ENCODE measurements at places on chromosomes 12 and 14.

GRCh38 chr14:20798932-20799331 lies 3.7 kb downstream of the RNASE1 start:
- DNase-seq = no peak

DNA sequence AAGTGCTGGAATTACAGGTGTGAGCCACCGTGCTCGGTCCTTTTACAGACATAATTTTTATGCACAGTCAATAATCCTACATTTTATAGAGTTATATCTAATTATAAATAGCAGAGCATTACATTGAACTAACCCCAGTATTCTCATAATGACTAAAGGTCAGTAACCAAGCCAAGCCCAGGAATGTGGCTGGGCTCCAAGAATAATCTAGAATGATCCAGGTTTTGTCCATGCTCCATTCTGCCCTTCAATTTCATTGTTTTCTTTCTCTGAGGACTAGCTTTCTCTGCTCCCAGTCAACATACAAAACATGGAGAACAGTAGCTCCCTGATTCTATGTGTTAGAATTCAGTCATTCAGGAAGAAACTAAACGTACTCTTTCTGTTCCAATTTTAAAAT lies 92.1 kb upstream of the KRR1 start:
- no peak for DNase-seq

DNA sequence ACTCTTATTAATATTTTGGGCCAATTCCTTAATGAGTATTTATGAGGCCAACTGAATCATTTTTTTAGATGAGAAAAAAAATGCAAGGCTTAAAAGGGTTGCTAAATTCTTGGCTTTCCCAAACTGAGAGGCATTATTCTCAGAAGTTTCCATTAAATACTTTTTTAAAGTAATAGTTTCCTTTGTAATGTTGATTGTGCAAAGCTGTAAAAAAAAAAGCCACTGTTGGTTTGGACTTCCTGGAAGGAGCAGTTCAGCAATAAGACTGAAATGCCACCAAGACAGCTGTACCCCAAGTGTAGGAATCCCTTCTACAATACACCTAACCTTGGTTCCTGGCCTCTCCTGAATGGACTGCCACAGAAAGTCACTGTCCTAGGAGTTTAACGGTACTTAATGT lies 231.3 kb downstream of the MON2 start:
- DNase-seq = no peak

DNA sequence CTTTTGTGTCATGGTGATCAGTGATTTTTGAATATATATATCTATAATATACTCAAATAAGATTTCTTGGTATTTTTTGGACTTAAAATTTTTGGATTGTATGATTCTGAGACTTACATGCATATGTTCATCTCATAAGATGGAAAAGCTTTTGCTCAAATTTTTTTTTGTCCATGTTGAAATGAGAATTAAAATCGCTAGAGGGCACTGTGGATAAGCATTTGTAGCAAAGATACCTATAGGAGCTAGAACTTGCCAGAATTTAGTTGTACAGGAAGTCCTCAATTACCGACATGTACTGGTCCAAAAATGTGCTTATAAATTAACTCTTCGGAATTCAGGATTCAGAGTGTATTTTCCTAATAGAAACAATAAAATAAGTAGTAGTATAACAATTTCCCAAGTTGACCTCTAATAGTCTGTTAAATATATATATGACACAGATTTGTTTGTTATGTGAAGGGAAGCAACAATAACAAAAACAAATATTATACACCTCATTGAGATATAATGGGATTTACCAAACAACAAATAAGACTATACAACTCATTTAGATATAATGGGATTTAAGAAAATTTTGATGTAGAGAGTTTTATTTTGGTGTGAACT lies 179.6 kb downstream of the TMEM117 start:
- DNase-seq = peak; percentile 55

GRCh38 chr14:53790731-53791500 lies 165.7 kb downstream of the BMP4 start:
- no peak for DNase-seq

Measured in left kidney (tissue), 8 donors.